Stimulated activated CD4-positive, alpha-beta T cell treated with anti-CD3 and anti-CD28 coated beads, Interleukin-15, amount 100 ng/mL, for 1 hour (primary cell): ENCODE measurements at places on chromosomes 1 and 21.

- DNase-seq = no peak
These were observed 9.0 kb upstream of the MYOM3 start for GRCh38 chr1:24120965-24121364.

DNA sequence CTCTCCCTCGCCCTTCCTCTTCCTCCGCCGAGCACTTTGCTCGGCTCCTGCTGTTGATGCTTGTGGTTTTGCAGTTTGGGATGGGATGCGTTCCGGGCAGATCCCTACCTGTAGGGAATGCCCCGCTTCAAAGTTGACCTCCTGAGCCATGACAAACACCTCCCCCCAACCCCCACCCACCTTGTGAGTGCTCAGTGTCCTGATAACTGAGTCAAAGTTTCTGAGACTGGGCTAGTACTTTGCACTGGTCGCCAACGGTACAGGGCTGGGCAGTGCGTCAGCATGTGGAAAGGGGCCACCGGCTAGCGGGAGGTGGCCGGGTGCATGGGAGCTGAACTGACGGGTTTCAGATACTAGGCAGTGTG, 771 bp downstream of the RABGAP1L start:
- no peak for DNase-seq

GRCh38 chr1:235011064-235011598, 117.5 kb downstream of the TOMM20 start:
- DNase-seq = no peak

DNA sequence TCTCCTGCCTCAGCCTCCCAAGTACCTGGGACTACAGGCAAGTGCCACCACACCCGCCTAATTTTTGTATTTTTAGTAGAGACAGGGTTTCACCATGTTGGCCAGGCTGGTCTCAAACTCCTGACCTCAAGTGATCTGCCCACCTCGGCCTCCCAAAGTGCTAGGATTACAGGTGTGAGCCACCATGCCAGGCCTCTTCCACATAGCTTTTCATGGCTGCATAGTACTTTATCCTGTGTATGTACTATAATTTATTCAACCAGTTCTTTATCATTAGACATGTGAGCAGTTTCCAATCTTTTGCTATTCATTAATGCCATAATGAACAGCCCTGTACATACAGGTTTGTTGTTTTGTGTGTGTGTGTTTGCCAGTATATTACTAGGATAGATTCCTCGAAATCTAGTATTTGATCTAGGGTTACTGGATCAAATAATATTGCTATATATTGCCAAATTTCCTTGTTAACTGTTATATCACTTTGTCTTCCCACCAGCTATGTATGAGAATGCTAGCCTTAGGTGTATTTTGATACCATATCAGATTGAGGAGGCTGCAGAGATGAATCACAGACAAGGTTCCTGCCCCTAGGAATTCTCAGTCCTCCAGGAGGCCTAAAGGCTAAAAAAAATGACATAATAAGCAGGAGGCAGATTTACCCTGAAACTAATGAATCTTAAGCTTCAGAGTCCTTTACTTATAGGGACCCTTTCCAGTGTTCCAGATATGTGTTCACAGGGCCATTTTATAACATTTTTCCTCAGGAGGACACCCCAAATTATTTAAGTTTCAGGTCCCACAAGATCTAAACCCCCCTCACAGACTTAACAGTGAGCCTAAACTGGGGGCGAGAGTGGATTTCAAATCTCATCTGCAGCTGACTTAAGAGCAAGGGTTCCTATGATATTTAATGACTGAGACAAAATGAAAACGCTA, 2.1 kb upstream of the PDIK1L start:
- DNase-seq = no peak

DNA sequence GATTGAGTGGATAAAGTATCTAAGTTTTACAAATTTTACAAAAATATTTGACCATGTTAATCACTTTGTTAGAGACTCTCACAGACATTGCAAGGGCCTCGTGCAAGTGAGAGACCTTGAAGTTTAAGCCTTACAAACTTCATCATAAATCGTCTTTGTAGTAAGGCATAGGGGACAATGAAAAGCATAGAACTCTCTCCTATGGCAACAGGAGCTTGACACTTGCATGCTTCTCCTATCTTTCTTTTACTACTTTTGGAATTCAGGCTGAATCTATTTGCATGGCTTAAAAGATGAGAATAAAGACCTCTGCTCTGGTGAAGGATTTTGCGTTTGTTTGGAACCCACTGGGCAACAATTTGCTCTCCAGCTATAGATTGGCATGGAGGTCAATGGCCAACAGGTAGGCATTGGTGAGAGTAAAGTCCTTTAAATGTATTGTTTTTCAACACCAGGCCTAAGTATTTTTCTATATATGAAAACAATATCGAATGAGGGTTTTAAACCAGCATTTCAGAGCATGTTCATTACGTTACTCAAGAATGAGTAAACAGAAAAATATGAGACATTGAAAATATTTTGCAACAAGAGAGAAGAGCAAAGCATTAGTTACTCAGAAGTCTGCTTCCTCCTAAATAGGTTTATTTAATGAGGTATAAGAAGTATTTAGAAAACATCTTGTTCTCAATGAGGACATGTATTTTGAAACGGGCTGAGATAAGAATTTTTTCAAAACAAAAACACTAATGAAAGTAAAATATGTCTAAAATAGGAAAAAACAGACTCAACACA, 192.2 kb downstream of the TGFB2 start:
- no peak for DNase-seq

GRCh38 chr1:42931911-42932422, 26.7 kb downstream of the SLC2A1 start:
- peak; percentile 53 for DNase-seq

GRCh38 chr1:214008791-214009422, 21.1 kb downstream of the PROX1 start:
- no peak for DNase-seq

- peak; percentile 29 for DNase-seq
These were observed 21.8 kb downstream of the EXOC8 start for GRCh38 chr1:231315887-231316286.

DNA sequence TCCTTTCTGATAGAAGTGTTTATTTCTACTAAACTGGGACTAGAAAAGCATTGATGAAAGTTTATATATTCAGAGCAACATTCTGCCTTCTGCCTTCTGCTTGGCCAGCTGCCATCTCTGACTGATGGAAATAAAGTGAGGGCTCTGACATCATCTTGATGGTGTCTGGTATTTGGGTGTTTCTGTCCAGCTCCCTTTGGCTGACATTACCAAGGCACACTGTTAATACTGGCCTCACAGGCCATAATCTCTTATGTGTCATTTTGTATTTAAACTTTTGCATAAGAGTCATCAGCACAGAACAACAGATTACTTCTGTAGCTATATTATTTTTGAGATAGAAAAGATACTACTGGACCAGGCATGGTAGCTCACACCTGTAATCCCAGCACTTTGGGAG, 216.9 kb downstream of the RYR2 start:
- no peak for DNase-seq
